ENCODE measurements at places on chromosomes 6 and 20.
A peak's percentile ranks its signal among the peaks of the same experiment; 100 is the strongest.

DNA sequence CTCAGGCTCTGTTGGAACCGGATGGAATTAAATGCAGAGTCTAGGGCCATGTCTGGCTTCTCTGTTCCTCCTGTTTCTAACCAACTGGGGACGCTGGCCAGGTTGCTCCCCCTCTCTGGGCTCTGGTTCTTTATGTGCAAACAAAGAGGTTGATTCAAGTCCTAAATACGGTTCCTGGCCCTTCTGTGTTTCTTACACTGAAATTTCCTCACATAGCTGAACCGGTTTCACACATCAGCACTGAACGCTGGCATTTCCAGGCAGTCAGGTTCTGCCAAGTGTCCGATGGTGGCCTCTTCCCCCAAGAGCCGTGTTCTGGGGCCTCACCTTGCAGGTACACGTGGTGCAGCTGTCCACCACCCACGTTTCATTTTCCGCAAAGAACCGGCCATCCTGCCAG is 13.5 kb downstream of the THBS2 start:
- no peak for DNase-seq

- no peak for DNase-seq
These were observed 14.1 kb upstream of the PPARD start for GRCh38 chr6:35328108-35328723.

DNA sequence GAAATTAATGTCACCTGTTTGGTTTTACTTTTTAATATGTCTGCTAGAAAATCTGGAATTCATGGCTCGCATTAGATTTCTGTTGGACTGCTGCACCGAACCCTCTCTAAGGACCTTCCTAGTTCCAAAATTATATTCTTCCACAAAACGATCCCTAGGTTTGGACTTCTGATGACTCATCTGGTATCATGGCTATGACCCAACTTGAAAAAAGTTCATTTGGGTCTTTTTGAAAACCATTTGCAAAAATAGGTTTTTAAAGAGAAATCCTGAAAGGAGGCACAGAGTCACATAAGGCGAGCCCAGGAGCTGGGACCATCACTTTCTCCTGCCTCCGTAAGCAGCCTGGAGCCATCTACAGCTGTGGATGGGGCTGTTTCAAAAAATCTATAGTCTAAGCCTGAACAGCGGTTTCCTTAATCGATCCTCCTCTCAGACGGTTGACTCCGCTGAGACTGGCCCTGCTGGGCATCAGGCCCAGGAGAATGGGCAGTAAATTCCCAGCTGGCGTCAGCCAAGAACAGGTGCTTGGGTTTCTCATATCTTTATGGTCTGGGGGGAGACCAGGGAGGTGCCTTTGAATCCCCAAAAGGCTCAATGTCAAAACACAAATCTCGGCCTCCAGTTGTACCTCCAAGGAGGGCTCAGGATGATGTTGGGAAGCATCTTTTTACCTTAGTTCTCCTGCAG is 44.6 kb downstream of the SLC24A3 start:
- no peak for DNase-seq

DNA sequence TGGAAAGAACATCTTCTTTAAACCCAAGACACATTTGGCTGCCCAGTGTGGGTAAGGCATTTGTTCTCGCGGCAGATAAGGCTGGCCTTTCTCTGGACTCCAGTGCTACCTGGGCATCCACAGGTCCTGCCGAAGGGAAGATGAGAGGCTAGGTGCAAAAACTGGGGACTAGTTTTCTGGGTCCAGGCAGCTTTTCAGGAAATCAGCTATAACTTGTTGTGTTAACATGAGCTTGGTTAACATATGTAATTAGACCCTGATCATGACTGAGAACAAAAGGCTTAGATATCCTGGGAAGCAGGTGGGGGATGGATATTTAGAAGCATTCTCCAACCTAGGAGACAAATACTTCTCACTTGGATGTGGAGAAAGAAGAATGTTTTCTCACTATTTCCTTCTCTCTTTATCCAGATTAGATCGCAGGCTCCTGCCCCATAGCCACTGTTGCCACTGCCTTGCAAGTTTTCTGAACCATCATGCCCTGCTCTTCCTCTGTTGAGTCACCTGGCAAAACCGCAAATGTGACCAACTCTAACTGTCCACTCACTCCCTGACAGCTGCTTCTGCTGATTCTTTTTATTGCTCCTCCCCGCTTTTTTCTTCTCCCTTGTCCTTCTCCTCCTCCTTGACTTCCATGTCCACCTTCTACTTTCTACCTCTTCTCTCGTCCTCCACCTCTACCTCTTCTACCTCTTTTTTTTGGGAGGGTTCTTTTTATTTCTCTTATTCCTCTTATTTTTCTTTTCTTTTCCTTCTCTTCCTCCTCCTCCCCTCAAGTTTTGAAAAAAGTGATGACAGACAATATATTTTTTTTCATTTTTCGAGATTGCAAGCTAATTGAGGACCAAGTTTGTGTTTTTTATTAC is 258.1 kb downstream of the UTRN start:
- no peak for DNase-seq

DNA sequence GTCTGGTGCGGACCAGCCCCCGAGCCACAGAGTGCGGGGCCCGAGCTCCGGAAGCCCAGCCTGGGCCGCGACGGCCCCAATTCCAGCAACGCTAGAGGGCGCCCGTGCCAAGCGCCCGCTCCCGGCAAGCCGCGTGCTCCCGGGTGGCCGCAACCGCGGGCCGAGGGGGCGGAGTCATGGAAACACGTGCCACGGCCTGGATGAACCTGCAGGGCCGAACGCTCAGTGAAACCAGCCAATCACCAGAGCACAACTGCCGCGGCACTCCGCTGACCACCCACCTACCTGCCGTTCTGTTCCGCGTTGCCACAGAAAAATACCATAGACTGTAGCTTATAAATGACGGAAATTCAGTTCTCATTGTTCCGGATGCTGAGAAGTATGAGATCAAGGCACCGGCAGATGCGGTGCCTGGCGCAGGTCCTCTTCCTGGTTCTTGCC is 85.7 kb upstream of the FOXC1 start:
- DNase-seq = peak; percentile 62

- no peak for DNase-seq
These were observed 187.1 kb downstream of the ID4 start for GRCh38 chr6:20024316-20024673.

DNA sequence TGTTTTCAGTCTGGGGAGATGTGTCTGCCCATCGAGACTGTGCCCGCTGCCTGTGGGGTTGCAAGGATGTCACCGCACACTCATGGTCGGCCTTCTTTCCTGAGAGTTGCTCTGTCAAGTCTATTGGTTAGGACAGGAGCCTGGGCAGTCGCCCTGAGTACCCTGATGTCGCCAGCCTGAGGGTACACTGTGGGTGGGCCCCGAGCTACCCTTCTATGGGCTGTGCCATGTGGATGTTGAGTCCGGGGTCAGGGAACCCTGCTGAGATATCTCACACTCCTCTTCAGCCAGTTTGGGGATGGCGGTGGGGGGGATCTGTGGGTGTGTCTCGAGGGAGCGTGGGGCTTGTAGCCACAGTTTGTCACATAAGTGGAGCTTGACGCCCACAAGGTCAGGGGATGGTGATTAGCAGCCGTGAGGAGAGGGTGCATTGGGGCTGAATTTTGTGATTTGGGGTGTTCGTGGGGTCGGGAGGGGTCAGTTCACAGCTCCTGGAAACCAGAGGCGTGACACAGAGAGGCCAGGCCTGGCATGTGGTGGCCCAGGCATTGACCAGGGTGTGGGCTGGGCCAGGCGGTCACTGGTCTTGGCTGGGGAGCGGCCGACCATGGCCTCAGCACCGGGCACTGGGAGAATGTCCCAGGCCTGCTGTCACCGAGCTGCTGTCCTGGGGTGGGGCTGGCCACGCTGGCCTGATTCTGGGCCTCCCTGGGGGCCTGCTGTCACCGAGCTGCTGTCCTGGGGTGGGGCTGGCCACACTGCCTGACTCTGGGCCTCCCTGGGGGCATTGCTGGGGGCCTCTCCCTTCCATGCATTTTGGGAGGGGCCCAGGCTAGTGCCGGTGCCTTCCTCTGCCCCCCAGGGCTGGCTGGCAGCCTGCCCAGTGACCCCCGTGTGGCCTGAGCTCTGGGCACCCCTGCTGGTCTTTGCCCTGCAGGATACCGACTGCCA is 1.6 kb upstream of the NPBWR2 start:
- DNase-seq = no peak

DNA sequence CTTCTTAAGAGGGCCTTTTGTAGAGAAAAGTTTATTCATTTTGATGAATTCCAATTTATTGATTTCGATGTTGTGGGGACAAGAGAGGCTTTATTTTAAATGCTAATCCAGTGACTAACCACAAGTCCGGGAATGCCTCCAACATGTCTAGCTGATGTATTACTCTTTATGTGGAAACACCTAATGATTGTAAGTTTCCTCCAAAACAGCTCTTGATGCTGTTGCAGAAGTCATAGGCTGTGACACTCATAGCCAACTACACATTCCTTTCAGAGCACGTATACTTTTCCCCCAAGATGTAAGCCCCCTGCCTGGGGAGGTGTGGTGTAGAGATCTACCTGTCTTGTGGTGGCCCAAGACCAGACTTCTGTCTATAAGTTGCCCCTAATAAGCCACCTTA is 61.3 kb upstream of the RNF24 start:
- no peak for DNase-seq

GRCh38 chr6:11172501-11173327 is 59.8 kb downstream of the NEDD9 start:
- peak; percentile 74 for DNase-seq

DNA sequence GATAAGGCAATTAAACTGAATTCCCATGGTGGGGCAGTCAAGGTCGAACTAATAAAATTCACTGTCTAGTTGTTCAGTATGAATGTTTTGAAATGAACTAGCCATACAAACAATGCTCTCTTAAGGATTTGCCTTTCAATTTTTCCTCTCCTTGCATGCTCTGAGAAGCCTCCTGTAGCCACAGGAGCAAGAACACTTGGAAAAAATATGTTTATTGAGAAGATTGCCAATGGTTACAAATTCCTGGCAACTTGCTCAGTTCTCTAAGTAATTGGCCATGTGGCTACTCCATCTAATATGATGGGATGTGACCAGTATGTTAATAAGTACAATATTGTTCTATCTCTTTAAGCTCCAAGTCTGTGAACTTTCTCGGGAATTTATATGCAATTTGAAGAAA is 49.4 kb downstream of the FUT9 start:
- no peak for DNase-seq

GRCh38 chr20:16244892-16245291 is 328.4 kb downstream of the KIF16B start:
- no peak for DNase-seq

DNA sequence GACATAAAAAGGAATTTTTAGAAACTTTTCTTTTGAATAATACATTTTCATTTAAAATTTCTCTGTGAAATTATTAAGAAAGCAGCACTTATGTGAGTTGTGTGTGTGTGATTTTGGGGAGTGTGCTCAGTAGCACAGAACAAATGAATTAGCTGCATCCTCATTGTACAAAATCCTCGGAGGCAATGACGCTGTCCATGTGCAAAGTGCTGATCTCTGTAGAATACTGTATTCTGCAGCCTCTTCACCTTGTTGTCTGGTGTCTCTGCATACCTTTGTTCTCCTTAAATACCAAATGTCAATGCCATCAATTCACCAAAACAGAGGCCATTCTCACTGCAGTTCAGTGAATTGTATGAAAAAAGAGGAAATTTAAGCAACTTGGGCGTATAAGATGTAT is 838.4 kb downstream of the QKI start:
- no peak for DNase-seq

DNA sequence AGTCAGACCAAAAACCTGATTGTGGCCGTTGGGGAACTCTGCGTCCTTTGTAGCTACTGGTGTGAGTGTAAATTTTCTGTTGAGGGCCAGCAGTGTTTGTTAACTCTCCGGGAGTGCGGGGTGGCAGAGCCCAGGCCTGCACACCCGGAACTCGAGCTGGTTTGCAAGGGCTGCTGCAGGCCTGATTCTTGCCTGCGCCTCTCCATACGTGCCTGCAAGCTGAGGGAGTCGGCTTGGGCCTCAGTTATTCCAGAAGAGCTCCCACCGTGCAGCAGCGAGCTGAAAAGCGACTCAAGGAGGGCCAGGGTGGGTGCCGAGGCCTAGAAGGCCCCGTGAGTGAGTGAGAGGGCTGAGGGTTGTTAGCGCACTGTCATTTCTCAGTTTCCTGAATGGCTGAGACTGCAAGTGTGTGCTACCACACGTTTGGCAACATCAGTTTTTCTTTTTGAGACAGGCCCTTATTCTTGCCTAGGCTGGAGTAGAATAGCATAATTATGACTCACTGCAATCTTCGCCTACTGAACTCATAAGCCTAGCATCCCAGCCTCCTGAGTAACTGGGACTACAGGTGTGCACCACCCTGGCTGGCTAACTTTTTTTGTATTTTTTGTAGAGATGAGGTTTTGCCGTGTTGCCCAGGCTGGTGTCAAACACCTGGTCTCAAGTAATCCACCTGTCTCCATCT is 33.9 kb upstream of the KIF13A start:
- no peak for DNase-seq

GRCh38 chr6:87012035-87012434 is 74.7 kb downstream of the HTR1E start:
- DNase-seq = no peak

- DNase-seq = no peak
These were observed 41.7 kb upstream of the PRELID3B start for GRCh38 chr20:59084041-59084850.

DNA sequence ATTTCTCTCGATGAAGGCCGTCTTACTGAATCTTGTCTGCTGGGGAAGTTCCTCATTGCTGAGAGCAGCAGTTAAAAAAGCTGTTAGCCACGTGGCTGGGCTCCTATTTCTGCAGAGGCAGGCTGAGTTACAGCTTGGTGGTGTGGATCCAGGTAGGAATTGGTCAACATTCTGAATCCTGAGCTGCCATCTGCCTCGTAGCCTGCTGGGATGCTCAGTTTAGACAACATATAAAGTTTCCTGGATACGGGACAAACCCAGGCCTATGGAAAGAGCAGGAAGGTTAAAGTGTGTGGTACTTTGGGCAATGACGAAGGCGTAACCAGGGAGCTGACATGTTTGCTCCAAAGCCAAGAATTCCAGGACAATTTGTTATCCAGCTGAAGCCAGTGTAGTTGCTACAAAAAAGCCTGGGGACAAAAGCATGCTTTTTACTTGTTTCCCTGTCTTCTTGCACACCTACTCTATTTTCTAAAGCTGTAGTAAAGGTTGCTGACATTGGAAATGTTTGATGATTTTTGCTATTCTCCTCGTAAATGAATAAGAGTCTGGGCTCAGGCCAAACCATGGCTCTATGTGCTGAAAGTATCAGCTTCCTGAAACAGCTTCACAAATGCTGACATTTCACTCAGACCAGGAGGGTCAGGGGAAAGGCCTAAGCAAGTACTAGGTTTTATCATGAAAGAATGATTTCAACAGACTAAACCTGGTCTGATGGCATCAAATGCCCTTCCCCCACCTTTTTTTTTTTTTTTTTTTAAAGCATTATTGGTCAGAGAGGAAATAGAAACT is 12.4 kb upstream of the MYLK2 start:
- no peak for DNase-seq

DNA sequence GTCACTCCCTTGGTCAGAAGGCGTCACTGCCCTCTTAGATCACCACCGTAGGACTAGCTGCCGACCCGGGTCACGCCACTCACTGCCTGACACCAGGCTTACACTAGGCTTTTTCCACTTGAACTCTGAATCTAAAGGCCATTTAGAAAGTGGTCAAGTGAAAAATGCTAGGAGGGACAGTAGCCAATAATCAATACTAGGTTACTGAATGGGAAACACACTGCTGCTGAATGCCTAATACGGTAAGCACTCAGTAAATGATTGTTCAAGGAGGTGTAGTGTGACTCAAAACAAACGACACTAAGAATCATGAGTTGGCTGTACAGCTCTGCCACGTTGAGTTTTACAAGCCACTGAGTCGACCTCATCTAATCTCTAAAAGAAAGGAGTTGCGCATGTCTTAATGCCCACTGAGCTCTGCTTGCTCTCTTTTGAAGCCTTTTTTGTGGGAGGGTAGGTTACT is 760 bp upstream of the IBTK start:
- no peak for DNase-seq

Data from effector CD4-positive, alpha-beta T cell (primary cell).